ENCODE measurements at places on chromosomes 2 and 18.

DNA sequence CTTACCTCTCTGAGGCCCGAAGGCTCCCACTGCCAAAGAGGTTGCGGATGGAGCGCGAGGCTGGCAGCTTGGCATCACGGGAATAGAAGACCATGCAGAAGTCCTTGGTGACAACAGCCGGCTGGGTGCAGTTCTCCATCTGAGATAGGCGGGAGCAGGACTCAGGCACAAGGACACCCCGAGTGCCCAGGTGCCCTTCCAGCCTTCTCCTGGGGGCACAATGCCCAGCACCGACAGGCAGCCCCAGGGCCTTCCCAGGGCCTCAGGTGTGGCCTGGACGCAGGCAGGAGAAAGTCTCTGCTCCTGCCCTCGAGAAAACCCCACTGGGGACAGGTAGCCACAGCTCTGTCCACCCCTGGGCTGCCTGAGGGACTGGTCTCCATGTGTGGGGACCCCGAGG lies 33.6 kb downstream of the AQP12A start:
- DNase-seq: no peak

GRCh38 chr2:3434654-3435053 lies 55.2 kb downstream of the TRAPPC12 start:
- no peak for DNase-seq

GRCh38 chr2:236809716-236810115 lies 240.1 kb downstream of the ACKR3 start:
- no peak for DNase-seq

- DNase-seq: no peak
Measured at GRCh38 chr2:194203898-194204297, 1453.1 kb upstream of the SLC39A10 start.

DNA sequence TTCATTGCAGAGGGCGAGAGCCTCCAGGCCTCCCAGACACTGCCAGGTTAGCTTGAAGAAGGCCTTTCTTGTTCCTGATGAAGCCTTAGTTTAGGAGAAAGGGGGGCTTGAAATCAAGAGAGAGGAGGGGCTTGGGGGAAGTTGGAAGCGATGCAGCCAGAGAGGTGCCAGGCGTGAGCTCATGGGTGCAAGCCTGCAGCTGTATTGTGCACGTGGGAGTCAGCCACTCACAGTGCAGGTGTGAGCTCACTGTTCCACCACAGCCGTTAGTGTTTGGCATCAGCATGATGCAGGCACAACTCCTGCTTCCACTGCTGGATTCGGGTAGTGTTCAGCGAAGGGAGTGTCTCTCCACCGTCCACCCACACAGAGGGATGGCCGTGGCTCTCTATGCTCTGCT lies 68.4 kb upstream of the ALPP start:
- no peak for DNase-seq

Measured in T1000 (cell line).